NCI-H1048 (cell line): ENCODE measurements at places on chromosomes 6 and 20.
A peak's percentile ranks its signal among the peaks of the same experiment; 100 is the strongest.

GRCh38 chr6:158977382-158977781 is 22.6 kb downstream of the RSPH3 start:
- DNase-seq = no peak

- DNase-seq = peak; percentile 34
These were observed 222.0 kb upstream of the PDE10A start for GRCh38 chr6:165884813-165885765.

- no peak for DNase-seq
These were observed 509.3 kb upstream of the MAN1A1 start for GRCh38 chr6:119858901-119859300.

- DNase-seq = no peak
These were observed 21.5 kb downstream of the TUBB2B start for GRCh38 chr6:3205913-3206312.

GRCh38 chr6:3746119-3746691 is 5.3 kb downstream of the PXDC1 start:
- DNase-seq = no peak
